C1 segment of cervical spinal cord (tissue), 14 donors: ENCODE measurements at places on chromosomes 11 and 22.

GRCh38 chr22:42072606-42073330, 1.3 kb upstream of the PHETA2 start:
- DNase-seq = no peak

GRCh38 chr11:128759597-128759996, 65.7 kb downstream of the FLI1 start:
- no peak for DNase-seq

DNA sequence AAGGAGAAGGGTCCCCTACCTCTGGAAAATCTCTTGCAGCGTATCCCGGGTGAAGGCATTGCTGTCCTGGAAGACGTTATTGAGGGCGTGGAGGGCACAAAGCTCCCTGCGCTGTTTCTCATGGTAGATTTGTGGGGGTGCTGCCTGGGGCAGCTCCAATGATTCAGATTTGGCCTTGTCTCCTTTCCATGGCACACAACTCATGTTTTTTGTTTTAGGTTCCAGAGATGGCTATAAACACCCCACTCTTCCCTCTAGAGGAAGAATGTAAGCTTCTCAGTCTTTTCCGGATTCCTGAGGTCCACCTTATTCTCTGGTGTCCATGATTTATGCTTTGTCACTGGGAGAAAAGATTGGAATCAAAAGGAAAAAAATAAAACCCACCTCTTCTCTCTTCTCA, 959 bp downstream of the JOSD1 start:
- DNase-seq = no peak

- no peak for DNase-seq
These were observed 1333.9 kb downstream of the BRD1 start for GRCh38 chr22:48493733-48494132.

DNA sequence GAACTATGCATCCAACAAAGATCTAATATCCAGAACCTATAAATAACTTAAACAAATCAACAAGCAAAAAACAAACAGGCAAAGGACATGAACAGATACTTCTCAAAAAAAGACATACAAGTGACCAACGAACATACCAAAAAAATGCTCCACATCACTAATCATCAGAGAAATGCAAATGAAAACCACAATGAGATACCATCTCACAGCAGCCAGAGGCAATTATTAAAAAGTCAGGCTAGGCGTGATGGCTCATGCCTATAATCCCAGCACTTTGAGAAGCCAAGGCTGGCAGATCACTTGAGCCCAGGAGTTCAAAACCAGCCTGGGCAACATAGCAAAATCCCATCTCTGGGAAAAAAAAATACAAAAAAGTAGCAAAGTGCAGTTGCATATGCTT, 10.7 kb downstream of the SAA4 start:
- no peak for DNase-seq

DNA sequence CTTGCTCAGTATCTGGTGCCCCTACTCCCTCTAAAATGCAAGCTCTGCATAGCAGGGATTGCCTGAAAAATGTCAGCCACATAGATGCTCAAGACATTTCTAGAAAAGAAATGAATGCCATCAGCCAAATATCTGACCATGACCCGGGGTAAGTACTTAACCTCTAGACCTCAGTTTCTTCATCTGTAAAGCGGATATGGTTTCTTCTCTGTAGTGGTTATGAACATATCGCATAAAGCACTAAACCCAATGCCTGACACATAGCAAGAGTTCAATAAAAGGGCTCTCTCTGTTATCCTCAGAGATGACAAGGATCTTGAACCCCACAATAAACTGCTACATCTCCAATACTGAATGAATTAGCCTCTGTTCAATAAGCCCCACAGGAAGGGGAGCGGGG, 122.6 kb downstream of the ABTB2 start:
- no peak for DNase-seq

DNA sequence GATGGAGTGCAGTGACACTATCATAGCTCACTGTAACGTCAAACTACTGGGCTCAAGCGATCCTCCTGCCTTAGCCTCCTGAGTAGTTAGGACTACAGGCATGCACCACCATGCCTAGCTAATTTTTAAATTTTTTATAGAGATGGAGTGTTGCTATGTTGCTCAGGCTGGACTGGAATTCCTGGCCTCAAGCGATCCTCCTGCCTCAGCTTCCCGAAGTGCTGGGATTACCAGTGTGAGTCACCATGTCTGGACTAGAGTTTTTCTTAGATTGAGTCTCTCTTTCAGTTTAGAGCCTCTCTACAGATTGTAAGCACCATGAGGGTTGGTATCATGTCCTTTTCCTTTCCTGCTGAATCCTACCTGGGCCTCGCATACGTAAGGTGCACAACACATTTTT, 57.3 kb upstream of the ALKBH3 start:
- no peak for DNase-seq

- no peak for DNase-seq
These were observed 243.8 kb downstream of the TMEM135 start for GRCh38 chr11:87281496-87281895.

GRCh38 chr11:117806846-117807245, 9.8 kb upstream of the DSCAML1 start:
- no peak for DNase-seq

DNA sequence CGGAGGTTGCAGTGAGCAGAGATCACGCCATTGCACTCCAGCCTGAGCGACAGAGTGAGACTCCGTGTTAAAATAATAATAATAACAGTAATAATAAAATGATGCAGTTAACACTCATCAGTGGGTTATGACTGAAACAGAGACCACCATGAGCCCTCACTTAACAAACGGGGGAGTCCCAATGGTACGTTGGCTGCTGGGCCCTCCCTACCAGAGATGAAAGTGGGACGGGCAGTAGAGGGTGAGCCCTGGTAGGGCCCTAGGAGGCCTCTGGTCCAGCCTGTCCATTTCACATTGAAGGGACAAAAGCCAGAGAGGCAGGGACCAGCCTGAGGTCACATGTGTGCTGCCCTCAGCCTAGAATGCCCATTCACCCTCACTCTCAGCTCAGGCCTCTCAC, 13.7 kb upstream of the KIAA0930 start:
- DNase-seq = no peak

DNA sequence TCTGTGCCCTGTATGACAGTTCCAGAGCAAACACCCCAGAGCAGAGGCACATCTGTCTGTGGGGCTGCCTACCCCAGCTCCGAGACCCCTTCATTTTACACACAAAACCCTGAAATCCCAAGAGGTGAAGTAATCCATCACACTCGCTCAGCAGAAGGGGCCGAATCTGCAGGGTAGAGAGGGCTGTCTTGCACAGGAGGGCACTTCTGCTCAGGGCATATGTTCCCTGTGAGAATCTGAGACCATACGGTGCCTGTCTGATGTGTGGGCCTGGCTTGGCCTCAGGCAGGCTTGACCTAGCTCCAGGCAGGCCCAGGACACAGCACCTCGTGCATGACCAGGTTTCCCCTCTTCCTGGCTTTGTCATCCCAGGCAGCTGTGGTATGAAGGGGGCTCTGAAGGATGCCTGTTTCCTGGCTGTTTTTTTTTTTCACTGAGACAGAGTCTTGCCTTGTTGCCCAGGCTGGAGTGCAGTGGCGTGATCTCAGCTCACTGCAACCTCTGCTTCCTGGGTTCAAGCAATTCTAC, 37.2 kb downstream of the GRIK4 start:
- no peak for DNase-seq

GRCh38 chr11:133895061-133895479, 49.8 kb upstream of the SPATA19 start:
- no peak for DNase-seq

- no peak for DNase-seq
These were observed 89.9 kb upstream of the PRDM11 start for GRCh38 chr11:45056529-45056928.

DNA sequence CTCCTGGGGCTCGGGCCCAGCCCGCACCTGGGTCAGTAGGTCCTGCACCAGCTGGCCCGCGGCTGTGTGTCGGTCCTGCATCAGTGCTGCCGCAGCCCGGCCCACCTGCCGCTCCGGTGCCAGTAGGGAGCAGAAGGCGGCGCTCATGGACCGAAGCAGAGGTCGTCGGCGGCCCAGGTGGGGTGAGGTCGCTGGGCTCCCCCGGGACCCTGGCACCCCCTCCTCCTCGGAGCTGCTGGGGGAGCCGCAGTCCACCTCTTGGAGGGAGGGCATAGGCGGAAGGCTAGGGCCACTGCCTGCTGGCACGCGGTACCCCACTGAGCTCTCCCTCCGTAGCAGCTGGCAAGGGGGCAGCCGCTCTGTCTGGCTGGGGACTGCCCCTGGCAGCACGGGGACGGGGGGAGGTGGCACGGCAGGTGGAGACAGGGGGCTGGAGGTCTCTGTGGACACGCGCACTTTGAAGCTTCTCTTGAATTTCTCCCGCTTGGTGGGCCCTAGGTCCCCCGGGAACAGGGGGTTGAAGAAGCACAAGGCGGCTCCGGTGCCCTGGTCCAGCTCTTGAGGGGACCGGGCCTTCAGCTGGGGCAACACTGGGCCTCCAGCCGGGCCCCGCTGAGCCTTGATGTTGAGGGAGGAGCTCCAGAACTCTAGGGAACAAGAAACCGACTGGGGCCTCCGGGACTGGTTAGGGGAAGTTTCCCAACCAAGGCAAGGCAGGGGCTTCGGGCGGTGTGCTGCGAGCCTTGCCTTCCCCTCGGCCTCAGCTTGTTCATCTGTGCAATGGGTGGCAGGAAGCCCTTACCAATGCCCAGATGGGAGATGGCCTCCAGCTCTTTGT, 1.4 kb downstream of the RIN1 start:
- no peak for DNase-seq

DNA sequence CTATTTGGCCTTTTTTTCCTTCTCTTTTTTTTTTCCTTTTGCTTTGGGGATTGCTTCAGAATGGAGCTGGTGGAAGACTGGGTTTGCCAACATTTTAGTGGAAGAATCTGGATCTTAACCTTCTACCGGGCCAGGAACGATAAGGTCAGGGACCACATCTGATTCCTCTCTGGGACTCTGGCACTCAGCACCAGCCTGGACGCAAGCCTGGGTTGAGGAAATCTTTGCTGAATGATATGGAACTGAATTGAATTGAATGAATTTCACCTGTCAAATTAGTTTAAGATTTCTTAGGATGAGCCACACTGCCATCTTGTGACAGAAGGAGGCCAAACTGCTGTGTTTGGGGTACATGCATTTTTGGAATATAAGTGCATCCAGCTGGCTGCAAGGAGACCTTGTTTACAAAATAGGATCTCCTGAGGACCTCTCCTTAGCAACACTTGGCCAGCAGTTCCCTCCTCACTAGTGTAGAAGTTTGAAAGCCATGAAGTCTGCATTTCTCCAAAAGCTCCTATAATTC, 30.4 kb downstream of the TPBGL start:
- no peak for DNase-seq

DNA sequence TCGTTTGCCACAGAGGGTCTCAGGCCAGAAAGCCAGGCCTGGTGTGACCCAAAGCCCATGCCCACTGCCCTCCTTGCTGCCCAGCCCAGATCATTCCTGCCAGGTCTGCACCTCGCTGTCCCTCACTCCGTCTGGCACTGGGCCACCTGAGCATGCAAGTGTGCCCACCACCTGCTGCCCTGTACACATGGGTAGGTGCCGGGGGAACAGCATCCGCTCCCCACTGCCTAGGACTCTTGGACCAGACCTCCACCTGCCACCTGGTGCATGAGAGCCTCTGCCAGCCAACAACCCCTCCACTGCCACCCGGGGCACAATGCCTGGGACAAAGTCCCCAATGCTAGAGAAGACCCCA, 12.5 kb downstream of the MGAT3 start:
- DNase-seq = no peak

DNA sequence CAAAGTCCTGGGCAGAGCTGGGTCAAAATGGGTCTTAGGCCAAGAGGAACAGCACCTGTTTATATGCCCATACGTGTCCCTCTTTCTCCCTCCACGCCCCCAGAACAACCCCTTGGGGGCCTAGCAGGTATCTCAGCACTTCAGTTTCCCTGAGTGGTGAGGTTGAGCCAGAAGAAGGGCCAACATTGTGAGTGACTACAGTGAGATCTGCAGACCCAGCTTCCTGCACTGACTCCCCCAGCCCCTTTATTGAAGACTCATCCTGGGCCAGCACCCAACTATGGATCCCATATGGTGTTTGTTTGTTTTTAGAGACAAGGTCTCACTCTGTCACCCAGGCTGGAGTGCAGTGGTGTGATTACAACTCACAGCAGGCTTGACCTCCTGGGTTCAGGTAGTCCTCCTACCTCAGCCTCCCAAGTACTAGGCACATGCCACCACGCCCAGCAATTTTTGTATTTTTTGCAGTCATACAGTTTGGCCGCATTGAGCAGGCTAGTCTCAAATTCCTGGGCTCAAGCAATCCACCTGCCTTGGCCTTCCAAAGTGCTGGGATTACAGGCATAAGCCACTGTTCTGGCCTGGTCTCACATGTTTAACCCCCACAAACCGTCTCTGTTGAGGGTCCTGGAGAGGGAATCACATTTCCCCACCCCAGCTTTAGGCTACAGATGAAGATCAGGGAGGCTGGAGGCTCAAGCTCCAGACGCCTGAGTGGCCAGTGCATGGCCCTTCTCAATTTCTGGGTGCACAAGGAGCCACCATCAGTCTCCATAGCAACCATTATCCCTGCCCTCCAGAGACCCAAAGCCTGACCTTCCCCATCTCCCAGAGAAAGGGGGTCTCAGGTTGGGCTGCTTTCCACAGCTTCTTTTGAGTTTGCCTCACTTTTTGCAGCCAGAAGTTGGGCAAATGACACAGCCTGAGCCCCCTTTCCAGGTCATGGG, 1.7 kb upstream of the LARGE2 start:
- no peak for DNase-seq

GRCh38 chr11:31664129-31664528, 147.0 kb downstream of the PAX6 start:
- DNase-seq = no peak

DNA sequence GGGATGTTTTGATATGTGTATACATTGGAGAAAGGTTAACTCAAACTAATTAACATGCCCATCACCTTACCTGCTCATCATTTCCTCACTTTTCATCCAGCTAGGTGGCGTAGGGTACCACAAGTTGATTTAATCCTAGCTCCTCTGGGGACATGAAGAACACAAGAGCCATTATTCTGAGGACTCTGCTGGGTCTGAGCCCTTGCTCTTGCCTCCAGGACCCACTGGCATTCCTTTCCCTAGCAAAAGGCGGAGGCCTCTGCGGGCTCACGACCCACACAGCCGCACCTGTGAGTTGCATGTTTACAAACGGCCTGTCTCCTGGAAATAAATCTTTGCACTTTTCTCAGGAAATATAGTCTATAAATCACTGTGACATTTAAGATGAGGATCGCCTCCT, 871.9 kb downstream of the TBC1D22A start:
- DNase-seq = no peak
